ENCODE measurements at places on chromosomes 3 and 15.

DNA sequence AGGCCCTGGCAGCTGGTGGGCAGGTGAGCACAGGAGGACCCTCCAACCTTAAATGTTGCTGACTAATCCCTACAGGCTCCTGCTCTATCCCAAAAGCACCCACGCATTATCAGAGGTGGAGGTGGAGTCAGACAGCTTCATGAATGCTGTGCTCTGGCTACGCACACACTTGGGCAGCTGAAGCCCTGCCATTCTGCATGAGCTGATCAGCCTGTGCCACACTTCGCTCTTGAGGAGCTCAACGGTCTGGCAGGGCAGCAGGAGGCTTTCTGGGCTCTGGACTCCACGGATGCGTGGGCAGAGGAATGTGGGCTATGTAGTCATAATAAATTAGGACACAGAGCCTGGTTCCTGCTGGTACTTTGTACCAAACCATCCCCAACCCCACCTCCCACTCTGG lies 6.1 kb downstream of the MST1 start:
- no peak for DNase-seq

DNA sequence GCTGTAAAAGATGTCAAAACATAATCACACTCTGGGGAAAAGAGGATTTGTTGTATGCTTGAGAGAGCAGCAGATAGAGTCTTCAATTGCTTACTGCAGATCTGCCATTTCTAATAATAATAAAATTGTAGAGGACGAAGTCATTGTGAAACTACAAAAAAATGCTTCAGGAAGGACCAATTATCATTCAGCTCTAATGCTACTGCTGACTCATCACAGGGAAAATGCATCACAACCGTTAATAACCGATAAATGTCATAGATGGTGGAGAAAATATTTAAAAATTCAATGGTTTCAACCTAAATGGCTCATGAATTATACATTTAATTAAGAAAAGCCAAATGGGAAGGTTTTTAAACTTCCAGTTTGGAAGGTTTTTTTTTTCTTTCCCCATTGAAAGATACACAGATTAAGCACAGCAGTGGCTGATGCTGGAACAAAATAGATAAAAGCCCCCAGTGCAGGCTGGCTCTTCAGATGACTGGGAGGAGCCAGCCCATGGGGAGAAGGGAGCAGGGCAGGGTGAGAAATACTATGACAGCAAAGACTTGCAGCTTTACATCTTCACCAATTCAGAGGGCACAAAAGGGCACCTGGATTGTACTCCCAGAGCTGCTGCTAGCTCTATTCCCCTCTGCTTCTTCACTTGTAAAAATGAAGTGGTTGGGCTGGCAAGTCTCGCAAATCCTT lies 196.1 kb downstream of the CNTN6 start:
- no peak for DNase-seq

DNA sequence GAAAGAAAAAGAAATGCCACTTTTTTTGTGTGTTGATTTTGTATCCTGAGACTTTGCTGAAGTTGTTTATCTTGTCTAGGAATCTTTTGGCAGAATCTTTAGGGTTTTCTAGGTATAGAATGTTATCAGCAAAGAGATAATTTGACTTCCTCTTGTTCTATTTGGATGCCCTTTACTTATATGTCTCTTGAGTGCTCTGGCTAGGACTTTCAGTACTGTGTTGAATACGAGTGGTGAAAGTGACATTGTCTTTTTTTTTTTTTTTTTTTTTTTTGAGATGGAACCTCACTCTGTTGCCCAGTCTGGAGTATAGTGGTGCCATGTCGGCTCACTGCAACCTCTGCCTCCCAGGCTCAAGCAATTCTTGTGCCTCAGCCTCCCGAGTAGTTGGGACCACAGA lies 64.7 kb upstream of the NPHP3 start:
- no peak for DNase-seq

GRCh38 chr3:101807888-101808287 lies 28.9 kb downstream of the NXPE3 start:
- no peak for DNase-seq

GRCh38 chr3:66428733-66429132 lies 72.1 kb downstream of the LRIG1 start:
- DNase-seq, result no peak

DNA sequence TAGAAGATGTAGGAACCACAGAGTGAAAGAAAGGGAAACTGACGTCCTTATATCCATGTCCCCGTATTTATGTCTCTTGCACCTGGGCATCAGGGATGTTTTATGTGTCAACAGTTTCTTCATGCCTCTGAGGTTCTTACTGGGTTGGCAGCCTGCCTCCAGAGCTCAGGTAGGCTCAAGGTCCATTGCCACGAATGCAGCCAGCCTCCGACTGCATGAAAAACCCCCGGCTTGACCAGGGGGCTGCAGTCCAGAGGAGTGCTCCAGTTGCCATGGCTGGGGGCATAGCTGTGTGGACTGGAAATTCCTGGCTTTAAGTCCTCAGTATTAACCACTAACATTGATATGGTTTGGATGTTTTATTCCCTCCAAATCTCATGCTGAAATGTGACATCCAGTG lies 2.8 kb upstream of the CSPG5 start:
- DNase-seq, result no peak

DNA sequence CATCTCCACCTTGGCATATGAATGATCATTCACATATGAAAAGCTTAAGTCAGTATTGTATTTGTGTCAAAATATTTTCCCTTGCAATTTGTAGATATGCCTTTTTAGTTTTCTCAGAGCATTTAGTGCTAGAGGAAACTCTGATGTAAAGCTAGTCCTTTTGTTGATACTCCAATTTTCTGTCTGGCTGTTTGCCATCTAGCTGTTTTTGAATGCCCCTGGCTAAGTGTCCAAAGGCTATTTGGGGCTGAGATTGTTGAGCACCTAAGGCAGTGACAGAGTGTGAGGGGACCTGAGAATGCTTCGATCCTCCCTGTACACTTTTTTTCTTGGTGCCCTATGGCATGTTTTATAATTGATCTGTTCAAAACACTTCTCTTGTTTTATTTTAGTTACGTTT lies 3.1 kb downstream of the SLC51B start:
- no peak for DNase-seq

GRCh38 chr3:46466273-46466672 lies 1.6 kb upstream of the LTF start:
- no peak for DNase-seq

DNA sequence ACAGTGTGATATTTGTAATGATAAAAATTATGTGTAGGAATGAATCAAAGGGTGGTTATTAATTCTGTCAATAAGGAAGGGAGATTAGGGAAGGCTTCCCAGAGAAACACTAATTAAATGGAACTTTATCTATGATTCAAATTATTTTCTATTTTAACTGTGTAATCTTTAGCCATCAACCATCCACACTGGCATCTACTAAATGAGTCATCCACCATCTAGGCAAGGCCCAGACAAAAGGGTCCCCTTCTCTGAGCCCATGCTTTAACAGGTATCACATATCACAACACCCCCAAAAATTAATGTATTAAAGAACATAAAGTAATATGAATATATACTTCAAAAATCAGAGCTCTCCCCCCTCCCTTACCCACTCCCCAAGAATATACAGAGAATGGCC lies 19.9 kb upstream of the TPM1 start:
- no peak for DNase-seq

DNA sequence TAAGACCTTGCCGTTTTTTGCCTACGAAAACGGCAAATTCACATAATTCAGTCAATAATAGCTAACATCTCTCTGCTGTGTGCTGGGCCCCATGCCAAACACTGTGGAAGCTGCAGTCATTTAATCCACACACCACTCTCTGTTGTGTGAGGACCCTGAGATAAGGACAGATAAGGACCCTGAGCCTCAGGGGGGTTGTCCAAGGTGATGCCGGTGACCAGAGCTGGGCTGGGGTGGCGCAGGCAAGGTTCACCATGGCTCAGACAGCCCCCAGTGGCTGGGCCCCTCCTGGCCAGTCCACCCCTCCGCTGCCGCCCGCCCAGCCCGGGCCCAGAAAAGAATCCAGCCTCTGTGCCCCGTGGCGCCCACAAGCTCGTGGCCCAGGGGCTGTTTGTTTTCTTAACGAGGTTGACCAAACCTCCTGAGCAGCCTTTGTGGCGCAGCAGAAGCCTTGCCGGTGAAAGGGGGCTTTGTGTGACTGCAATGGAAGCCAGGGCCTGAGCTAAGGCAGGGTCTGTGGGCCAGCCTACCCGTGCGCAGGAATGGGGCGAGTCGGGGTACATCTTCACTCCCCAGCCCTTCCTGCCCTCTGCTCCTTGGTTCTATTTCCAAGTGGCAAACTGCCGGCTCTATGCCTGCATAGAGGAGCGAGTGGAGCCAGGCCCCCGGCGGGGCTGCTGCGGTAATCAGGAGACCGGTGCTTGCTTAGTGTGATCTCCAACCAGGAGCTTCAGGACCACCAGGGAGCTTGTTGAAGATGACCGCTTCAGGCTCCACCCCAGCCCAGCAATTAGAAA lies 4.4 kb upstream of the SNX22 start:
- no peak for DNase-seq

DNA sequence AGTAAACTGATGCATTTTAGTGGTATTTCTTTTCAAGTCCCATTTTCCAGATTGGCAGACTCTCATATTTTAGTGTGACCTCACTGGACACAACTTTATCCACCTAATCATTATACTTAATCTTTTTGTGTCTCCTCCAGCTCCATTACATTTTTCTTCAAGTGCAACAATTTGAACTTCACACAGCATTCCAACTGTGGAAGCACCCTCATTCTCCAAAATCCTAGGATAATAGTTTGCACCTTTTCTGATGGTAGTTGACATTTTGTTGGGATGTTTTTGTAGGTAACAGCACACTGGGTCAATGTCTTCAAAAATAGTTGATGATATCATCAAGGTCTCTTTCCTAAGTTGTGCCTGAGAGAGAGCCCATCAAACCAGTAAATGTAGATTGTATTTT lies 123.1 kb downstream of the RYR3 start:
- no peak for DNase-seq

DNA sequence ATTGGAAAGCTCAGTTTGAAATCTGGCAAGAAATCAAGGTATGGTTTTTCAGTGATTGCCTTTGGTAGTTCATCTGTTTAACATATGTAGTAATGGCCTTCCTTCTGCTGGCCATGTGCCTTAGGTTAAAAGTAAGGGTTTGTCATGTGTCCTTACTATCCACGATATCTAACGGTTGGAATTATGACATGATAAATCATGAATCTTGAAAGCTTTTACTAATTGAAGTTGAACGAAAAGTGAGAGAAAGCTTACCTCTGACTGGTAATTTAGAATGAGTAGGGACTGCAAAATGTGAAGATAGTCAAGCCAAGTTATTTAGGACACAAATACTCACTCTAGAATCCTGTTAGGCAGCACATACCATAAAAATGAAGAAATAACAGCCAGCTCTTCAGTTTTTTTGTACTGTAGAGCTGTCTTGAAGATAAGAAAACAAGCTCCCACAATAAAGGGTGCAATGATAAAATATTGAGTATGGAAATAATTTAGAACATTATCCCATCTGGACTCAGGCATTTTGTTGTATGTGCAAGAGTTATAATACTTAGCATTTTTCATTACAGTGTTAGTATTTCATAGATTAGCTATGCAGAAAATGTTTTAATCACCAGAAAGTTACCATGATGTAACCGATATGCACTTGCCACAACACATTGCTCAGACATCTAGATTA lies 303.4 kb downstream of the ZNF385D start:
- no peak for DNase-seq

GRCh38 chr3:16182612-16183011 lies 8.1 kb downstream of the GALNT15 start:
- no peak for DNase-seq

DNA sequence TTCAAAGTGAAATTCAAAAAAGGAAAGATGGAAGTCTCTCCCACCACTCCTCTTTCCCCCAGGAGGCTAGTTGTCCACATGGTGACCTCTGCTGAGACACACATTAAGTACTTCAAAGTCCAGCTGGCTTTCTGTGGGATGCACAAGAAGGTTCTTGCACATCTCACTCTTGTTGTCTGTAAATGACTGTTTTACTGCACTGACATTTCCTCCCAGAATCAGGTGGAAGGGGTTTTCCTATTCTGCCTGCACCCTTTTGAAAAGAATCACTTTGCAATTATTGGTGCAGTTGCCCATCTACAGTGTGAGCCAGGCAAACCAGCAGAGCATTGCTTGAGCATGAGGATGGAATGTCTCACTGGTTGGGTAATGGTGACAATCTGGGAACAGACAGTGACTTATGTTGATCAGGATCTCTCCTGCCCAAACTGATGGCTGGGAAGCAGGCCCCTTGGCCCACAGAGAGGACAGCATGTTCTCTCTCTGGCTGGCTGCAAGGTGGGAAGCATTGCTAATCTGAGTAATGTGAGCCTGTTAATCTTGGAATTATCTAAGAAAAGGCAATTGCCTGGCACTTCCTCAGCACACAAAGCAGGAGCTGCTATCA lies 347.7 kb upstream of the SATB1 start:
- no peak for DNase-seq

GRCh38 chr3:53180305-53181023 lies 19.5 kb downstream of the PRKCD start:
- no peak for DNase-seq

GRCh38 chr3:126432361-126433104 lies 37.8 kb downstream of the CFAP100 start:
- DNase-seq, result no peak

GRCh38 chr3:82259994-82260393 lies 498.5 kb upstream of the GBE1 start:
- DNase-seq, result no peak

DNA sequence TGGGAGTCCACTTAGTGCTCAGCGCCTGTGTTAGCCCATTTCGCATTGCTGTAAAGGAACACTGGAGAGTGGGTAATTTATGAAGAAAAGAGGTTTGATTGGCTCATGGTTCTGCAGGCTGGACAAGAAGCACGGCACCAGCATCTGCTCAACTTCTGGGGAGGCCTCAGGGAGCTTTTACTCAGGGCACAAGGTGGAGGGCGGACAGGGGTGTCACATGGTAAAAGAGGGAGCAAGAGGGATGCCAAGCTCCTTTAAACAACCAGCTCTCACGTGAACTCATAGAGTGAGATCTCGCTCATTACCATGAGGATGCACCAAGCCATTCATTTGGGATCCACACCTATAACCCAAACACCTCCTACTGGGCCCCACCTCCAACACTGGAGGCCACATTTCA lies 181.4 kb upstream of the TLE3 start:
- no peak for DNase-seq

- DNase-seq, result no peak
These were observed 35.5 kb upstream of the CCR2 start for GRCh38 chr3:46318207-46318927.

DNA sequence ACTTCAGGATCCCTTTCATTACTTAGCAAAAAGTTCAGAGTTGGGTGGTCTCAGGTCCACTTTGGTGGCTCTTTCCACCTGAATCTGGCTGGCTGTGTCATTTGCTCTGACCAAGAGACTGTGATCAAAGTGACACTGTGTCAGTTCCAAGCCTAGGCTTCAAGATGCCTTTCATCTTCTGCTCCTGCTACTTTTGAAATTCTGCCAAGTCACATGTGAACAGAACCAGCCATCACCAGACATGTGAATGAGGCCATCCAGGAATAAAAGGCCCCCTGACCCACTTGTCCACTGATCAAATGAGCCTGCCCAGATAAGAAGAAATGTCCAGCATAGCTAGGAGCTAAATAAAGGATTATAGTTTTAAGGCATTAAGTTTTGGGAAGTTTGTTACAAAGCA lies 132.2 kb downstream of the OSBPL10 start:
- no peak for DNase-seq

- no peak for DNase-seq
These were observed 303.2 kb downstream of the TIGIT start for GRCh38 chr3:114597012-114597411.
